ENCODE measurements at places on chromosomes 6 and 20. TPM values are rescaled to one million over a fixed set of nuclear protein-coding genes. Genes with fewer than 3 reads are reported as not detected.

DNA sequence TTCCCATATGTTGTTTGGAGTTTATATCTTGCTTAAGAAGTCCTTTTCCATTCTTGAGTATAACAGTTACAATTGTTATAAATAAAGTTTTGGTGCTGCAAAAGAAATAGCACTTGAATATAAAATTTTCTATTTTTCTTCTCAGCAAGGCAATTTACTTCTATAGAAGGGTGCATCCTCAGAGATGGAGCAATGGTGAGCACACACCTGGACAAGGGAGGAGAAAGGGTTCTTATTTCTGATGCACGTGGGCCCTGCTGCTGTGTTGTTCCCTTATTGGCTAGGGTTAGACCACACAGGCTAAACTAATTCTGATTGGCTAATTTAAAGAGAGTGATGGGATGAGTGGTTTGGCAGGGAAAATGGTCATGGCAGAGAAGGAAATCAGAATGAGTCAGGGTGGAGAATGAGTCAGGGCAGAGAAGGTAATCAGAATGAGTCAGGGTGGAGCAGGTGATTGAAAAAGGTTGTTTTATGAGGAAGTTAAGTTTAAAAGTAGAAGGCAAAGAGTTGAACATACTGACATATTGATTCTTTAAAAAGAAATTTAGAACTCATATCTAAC, 38.0 kb downstream of the CST8 start:
- no peak for DNase-seq

DNA sequence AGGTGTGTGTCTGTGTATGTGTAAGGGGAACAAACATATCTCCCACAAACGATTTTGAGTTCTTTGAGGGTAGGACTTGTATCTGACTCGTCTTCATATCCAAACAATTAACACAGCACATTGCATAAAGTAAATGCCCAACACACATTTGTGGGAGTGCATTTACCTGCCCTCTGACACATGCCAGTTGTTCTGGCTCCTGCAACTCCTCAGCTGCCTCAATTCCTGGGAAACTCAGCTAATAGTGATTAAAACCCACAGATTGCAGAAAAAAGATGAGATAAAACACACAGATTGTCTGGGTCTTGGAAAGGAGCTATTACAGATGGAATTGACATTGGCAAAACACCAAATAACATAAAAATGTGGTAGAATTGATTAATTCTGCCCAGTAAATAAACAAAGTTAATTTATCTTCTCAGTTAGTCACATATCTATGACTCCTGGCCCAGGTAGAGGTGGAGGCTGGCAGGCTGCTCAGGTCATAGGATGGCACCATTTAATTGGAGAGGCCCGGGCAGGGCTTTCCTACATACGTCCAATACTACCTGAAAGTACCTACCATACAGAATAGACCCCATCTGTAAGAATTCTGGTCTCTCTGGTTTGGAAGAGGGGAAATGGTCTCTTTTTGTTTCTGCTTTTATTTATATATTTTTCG, 71.5 kb upstream of the IFNGR1 start:
- DNase-seq: no peak

DNA sequence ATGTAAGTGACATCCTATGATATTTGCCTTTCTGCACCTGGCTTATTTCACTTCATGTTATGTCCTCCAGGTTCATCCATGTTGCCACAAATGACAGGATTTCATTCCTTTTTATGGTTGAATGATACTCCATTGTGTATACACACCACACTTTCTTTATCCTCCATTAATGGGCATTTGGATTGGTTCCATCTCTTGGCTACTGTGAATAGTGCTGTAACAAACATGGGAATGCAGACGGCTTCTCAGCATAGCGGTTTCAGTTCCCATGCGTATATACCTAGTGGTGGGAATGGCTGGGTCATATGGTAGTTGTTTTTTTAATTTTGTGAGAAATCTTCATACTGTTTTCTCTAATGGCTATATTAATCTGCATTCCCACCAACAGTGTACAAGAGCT, 14.8 kb downstream of the MTHFD1L start:
- DNase-seq: no peak

- DNase-seq: no peak
Observed at GRCh38 chr6:34512738-34513115, 43.4 kb downstream of the SPDEF start.

The SRC gene
- polyA plus RNA-seq: 11.3 TPM

GRCh38 chr20:48238781-48239180, 453.5 kb upstream of the SULF2 start:
- DNase-seq: no peak

The CCN6 gene
- 0.27 TPM for polyA plus RNA-seq

The ANKRD66 gene
- polyA plus RNA-seq: not detected

The TBC1D7 gene
- polyA plus RNA-seq: 17.9 TPM

The PCNA gene
- polyA plus RNA-seq: 61.7 TPM

The PRDM13 gene
- polyA plus RNA-seq: not detected
